ENCODE measurements at places on chromosomes 11 and 22. TPM values are rescaled to one million over a fixed set of nuclear protein-coding genes. Genes with fewer than 3 reads are reported as not detected.

The NCR3LG1 gene
- total RNA-seq: 0.86 TPM

The INS gene
- not detected for total RNA-seq

The HPX gene
- total RNA-seq: 0.16 TPM

The TESMIN gene
- 3.5 TPM for total RNA-seq

The KIF18A gene
- 28.9 TPM for total RNA-seq

The PVALB gene
- total RNA-seq: not detected

Measured in activated CD4-positive, alpha-beta T cell treated with anti-CD3 and anti-CD28 coated beads for 36 hours (primary cell).